SJCRH30 (cell line): ENCODE measurements at places on chromosomes 13 and 19. TPM values are rescaled to one million over a fixed set of nuclear protein-coding genes. Genes with fewer than 3 reads are reported as not detected.

DENND1C gene
- not detected in 2 replicates for total RNA-seq

DNA sequence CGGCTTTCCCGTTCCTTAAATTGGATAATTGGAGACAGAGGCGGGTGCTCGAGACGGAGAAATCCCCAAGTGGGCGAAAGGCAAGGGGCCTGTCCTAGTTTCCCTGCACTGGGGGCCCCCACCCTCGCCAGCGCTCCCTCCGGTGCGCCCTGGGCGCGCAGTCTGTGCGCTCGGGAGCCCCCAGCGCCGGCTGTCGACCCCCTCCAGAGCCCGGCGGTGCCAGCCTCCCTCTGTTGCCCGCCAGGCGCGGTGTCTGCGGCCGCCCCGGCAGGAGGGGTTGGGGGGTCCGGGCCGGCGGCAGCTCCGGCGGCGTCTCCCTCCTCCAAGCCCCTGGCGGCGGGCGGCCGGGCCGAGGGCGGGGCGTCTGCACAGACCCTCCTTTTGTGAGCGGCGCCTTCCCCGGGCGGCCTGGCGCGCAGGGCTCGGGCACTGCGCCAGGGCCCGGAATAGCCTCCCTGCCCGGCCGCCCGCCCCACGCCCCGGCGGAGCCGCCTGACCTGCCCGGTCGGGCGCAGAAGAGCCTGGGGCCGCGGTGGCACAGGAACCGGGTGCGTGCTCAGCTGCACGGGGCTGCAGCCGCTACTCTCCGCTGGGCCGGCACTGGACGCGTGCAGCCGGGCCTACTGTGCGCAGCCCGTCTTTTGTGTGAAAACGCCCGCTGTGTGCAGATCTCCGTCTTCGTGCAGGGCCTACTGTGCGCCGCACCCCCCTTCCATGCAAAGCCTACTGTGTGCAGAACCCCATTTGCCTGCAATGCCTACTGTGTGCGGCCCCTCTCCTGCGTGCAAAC lies 13.2 kb downstream of the GADD45B start:
- no peak for DNase-seq

- DNase-seq = no peak
Measured at GRCh38 chr19:3423183-3423829, 56.9 kb downstream of the NFIC start.

- no peak for DNase-seq
Measured at GRCh38 chr19:49111218-49111998, 2.8 kb upstream of the LIN7B start.

DNA sequence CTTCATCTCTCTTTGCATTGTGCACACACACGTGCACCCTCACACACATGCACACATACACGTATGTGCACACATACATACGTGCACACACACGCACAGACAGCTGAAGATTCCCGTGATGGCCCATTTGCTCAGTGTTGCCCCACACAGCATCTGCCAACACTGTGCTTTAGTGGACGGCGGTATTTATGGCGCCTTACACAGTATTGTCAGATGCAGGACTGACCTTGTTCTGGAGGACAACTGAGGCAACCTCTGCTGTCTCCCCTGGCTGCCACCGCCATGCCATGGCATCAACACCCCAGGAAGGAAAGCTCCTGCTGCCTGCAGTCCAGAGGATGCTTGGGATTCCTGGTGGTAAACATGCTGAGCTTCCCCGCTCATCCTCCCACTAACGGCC lies 316.4 kb downstream of the TEX29 start:
- DNase-seq = no peak

GRCh38 chr19:41334793-41335192 lies 18.9 kb downstream of the TGFB1 start:
- no peak for DNase-seq

DNA sequence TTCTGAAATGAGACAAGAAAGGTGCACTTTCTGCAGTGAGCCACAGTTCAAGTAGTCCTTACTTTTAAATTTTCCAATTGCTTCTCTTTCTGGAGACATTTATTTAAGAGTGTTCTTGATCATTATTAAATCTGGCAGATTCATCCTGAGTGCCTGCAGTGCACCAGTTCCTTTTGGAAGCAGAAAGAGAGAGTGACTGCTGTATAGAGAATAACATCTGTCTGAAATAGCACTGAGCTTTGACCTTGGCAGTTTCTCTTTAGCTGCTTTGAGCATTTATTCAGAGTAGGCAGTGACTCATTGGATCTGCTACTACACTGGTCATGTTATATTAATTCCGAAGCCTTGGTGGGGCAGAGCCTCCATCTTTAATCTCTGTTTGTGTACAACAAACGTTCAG lies 1373.7 kb downstream of the PCDH9 start:
- DNase-seq = no peak

IRF2BP1 gene
- total RNA-seq = 31.0 and 31.4 TPM in 2 replicates

DNA sequence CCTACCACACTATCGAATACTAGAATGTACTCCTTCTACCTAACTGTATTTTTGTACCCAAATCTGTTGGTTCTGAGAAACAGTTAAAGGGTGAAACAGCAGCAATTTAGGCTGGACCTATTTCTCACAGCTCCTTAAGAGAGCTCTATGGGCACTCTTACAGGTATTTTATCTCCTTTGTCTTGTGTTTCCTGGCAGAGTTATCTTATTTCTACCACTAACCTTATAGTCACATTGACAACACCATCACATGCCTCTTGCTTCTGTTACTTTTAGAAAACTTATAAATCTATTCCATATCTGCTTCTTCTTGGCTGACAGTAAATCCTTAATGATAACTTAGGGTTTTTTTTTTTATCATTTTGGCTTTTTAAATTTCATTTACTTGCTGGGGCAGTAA lies 130.7 kb downstream of the MYO16 start:
- no peak for DNase-seq

CGB8 gene
- total RNA-seq = not detected in 2 replicates

GRCh38 chr13:44629465-44630183 lies 53.5 kb upstream of the TSC22D1 start:
- DNase-seq = no peak

DNA sequence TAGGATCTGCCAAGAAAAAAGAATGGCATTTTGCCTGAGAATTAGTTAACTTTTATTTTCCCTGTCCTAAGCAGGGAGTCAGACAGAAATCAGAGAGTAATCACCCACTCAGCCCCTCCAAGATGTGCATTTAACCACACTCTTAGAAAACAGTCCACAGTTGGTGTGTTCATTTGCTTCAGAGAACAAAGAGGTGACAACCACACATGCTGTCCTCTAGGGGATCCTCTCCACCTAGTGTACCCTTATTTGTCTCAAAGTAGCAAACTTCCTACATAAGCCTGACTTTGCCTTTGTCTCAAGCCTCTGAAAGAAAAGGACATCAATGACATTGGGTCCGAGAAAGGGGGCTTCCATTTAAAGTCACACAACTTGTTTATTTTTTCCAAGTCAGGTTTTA lies 107.0 kb upstream of the RFC3 start:
- no peak for DNase-seq

GRCh38 chr13:113329656-113330312 lies 32.7 kb downstream of the LAMP1 start:
- DNase-seq = no peak

PABPC3 gene
- total RNA-seq = 0.10 and 0.14 TPM in 2 replicates

DNA sequence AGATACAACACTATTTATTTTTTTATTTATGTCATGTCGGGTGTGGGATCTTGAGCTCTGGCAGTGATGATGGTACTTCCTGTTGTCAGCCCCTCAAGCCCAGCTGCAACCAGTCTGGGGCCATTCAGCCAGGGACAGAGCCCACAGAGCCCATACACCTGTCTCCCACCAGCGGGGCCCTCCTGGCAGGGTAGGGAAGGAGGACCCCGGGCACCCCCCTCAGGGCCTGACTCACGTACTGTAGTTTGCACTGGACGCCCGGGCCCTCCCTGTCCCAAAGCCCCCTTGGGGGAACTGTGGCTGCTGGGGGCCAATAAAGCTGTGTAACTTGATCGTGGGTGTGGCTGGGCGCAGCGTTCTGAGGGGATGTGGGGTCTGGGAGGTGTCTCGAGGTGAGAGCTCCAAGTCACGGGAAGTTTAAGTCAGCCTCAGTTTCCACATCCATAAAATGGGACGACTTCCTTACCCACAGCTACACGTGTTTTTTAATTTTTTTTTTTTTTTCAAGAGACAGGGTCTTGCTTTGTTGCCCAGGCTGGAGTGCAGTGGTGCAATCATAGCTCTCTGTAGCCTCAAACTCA lies 9.5 kb downstream of the ATG4D start:
- no peak for DNase-seq

FXYD1 gene
- total RNA-seq = not detected in 2 replicates

DNA sequence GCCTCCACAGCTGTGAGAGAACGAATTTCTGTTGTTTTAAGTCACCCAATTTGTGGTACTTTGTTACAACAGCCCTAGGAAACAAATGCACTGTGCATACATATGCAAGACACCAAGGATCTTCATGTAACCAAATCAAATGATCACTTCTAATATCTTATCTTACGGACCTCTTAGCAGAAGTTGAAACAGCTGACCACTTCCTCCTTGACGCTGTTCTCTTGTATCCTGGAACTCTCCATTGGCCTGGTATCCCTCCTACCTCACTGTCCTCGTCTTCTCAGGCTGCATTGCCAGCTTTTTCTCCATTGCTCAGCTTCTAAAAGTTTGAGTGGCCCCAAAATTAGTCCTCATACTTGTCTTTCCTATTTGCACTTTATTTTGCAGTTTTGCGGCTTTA lies 200.4 kb downstream of the DLEU7 start:
- DNase-seq = no peak

SIGLECL1 gene
- total RNA-seq = not detected in 2 replicates

DNA sequence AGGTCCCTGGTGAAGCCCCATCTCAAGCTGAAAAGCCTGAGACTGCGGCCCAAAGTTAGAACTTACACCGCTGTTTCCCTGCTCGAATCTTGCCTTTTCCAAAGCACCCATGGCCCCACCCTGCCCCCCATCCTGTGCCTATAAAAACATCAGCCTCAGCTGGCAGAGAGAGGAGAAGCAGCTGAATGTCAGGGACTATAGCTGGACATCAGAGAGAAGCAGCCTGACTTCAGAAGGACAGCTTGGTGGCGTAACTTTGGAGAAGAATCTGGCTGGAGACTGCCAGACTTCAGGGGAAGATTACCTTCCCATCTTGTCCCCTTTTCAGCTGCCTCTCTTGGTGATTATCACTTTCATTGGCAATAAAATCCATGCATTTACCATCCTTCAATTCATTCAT lies 9.3 kb upstream of the RCBTB2 start:
- DNase-seq = no peak

MYO16 gene
- not detected in 2 replicates for total RNA-seq

- DNase-seq = peak; percentile 86
Measured at GRCh38 chr19:55341171-55341588, 1.5 kb downstream of the KMT5C start.

DNA sequence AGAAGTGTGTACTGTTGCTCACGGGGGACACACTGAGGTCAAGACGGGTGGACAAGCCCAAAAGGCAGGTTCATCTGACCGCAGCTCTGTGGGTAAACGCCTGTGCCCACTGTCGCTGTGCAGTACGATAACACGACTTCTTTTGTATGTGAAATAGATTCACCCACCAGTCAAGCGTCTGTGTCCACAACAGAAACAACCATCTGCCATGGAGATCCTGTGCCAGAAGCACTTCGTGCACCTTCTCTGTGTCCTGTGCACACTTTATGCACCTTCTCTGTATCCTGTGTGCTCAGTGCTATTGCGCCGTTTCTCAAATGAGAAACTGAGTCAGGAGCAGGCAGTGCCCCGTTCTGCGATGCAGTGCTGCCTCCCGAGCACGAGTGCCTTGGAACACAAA lies 138.9 kb downstream of the ATP11A start:
- DNase-seq = no peak
